ENCODE measurements at places on chromosomes 3 and 15.

DNA sequence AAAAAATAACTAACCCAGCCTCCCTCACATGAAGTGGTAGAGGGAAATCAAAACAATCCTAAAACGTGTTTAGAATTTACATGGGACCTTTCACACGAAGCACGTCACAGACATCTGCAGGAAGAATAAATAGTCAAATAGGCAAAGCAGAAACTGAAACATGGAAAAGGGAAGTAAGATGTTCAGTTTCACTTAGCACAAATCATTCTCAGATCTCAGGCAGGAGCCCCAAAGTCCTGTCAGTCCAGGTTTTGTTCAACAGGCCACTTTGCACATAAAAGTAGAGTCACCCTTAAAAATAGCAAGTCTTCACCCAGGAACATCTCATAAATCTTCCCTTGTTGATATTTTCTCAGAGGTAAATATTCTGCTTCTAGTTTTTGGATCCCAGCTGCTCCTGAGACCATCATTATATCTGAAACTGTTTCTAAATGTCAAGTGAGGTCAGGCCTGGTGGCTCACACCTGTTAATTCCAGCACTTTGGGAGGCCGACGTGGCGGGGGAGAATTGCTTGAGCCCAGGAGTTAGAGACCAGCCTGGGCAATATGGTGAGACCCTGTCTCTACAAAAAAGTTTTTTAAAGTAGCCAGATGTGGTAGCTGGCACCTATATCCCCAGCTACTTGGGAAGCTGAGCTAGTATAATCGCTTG, 1.9 kb downstream of the RUBCN start:
- DNase-seq: no peak

- DNase-seq: no peak
These were observed 71.1 kb upstream of the FAM3D start for GRCh38 chr3:58737644-58738043.

DNA sequence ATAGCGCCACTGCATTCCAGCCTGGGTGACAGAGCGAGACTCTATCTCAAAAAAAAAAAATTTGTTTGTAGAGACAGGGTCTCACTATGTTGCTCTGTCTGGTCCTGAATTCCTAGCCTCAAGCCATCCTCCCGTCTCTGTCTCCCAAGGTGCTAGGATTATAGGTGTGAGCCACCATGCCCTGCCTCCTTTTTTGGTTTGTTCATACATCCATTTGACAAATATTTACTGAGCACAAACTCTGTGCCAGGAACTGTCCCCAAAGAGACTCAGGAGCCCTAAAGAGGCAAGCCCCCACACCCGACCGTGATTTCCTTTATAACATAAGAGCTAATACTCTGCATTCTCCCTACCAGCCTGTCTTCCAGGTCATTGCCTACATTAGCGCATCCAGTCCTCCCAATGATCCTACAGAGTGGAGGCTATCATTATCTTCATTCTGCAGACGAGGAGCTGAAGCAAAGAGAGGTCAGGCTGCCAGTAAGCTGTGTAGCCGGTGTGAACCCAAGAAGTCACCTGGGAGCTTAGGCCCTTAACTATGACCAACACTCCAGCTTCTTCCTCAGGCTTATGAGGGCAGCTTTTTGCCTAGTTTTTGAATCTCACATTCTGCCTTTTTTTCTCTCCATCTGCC, 6.3 kb upstream of the PXK start:
- no peak for DNase-seq

DNA sequence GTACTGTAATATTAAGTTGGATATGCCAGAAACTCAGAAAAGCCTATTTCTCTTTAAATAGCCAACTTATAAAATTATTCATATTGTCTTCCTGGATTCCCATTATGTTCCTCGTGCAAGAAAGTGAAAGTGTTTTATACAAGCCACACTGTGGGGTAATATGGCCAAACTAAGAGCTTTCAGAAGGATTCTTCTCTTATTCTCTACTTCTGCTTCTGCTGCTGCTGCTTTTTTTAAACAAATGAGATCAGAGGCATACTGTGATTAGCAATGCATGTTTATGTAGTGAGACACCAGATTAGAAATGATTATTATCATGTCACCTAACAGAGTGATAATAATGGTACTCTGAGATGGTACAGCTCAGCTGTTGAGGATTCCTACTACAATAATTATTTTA, 1026.5 kb upstream of the CFAP20DC start:
- DNase-seq: no peak

DNA sequence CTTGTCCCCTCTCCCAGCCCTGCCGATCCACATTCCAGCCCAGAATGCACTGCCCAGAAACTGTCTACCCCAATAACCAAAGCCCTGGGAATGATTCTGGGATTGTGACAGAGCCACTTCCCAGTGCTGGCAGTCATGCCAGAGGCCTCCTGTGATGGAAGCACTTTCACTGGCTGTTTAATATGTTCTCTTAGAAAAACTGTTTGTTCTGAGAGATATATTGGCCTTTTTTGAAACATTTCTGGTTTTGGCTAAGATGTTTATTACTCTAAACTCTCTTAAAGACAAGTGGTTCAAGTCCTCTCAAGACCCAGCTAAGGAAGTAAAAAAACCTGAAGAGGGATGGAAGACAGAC, 74.0 kb upstream of the HACD2 start:
- no peak for DNase-seq

DNA sequence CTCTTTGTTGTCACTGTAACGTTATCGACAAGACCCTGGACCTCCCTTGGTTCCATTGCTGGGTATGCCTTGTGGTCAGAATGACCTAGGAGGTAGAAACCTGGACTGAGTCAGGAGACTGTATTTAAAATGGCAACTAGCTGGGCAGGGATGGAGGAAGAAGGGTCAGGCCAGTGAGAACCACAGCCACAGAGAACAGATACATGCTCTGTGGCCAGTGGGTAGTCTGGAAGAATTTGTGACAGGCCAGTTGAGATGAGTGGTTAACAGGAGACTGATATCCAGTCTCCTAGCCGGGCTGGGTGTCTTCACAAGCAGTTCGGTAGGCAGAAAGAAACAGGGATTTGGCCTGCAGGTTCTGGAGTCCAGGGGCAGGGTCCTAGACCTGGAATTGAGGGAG, 58.9 kb downstream of the SNRK start:
- DNase-seq: no peak

DNA sequence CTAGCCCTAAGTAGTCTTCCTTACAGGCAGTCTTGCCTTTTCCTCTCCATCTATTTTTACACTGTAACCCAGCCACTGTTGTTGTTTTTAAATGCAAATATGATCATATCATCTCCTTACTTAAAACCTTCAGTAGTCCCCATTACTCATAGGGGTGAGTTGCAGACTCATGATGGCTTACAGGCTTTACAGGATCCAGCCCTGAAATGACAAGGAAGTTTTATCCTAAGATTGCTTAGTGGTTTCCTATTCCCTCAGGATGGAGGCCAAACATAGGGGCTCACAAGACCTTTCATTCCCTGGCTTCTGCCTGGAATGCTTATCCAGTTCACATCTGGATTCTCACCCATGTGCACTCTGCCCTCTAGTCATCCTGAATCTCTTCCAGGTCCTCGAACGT, 27.7 kb upstream of the PCOLCE2 start:
- no peak for DNase-seq

DNA sequence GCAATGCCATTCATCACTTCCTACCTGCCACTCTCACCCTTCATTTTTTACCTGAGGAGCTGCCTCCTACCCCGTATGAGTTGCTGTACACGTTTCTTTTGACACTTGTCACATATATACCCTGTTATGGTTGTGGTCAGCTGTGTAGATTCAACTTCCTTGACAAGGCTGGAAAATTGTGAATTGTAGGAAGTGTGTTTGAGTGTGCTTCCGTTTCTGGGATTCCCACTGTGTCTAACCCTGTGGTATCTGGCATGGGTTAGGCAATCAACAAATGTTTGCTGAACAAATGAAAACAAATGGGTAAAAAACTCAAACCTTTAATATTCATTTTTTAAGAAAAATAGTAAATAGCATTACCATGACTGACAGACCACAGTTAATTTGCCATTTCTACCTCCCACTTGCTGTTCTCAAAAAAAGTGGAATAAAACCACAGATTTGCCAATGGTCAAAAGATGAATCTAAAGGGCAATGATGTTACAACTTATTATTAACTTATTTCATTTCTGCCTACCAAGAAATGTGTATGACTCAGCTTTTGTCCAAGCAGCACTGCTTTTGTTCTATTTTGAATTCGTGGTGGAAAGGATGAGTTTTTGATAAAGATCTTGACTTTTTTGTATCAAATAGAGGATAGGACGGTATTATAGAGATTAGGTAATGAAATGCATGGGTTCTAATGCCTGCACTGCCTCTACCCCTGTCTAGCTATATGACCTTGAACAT, 404.6 kb downstream of the LPP start:
- no peak for DNase-seq

- DNase-seq: no peak
These were observed 209.0 kb downstream of the ARRDC4 start for GRCh38 chr15:98169551-98169950.

DNA sequence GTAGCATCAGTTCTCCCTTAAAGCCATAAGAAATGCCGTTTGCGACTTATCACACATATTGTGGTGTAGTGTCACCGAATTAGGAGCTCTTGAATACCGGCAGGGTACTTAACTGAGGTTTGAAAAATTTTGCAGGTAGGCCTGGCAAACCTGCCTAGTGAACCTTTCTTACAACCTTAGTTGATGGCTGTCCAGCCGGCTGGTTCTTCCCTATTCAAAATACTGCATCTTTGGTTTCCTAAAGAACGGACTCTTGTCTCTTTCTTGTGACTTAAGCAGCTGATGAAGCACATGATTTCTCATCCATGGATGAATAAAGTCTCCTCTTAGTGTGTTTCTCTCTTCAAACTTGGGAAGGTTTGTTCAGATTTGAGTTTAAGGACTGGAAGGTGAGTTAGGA, 1.5 kb downstream of the RAB7A start:
- DNase-seq: no peak

- DNase-seq: peak; percentile 41
These were observed 837 bp downstream of the LRRN1 start for GRCh38 chr3:3800080-3800455.

DNA sequence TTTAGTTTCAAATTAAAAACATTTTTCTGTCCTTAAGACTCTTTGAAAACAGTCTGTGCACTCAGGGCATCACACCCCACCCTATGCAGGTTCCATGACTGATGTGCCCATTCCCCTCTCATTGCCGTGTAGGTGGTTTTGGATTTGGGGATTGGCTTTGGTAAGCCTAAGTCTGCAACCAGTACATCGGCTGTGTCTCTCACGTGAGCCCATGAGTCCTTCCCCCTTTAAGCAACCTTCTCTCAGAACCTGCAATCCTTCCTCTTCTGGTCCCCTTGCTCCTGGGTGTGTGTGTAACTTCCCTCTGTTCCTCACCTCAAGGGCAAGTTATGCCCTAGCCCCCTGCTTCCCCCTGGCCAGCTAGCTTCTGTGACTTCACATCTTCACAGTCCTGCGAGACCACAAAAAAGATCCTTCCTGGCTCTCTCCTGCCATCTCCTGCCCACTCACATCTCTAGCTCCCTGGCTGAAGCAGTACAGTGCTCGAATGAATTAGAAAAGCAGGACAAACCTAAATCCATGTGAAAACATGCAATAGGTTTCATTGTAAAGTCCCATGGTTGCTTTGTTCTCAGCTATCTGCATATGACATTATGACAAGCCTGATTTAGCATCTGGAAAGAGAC, 126.7 kb downstream of the UACA start:
- peak; percentile 41 for DNase-seq

DNA sequence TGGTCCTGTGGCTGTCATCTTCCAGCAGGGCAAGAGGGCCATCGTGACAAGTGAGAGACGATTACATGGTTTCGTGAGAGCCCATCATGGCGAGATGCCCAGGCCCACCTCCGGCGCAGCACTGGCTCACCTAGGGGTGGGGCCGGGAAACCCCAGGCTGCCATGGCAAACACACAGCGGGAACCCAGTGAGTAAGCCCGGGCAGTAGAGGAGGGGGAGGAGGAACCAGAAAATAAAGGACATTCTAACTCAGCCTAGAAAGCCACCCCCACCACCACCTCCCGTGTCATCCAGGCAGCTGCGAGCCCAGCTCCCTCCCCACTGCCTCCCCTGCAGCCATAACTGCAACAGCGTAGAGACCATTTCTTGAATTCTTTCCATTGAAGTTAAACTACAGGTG, 52.3 kb downstream of the PCSK6 start:
- no peak for DNase-seq

GRCh38 chr15:33526532-33526931, 215.8 kb downstream of the RYR3 start:
- DNase-seq: no peak

GRCh38 chr3:112649478-112649735, 8.5 kb upstream of the CCDC80 start:
- DNase-seq: no peak

DNA sequence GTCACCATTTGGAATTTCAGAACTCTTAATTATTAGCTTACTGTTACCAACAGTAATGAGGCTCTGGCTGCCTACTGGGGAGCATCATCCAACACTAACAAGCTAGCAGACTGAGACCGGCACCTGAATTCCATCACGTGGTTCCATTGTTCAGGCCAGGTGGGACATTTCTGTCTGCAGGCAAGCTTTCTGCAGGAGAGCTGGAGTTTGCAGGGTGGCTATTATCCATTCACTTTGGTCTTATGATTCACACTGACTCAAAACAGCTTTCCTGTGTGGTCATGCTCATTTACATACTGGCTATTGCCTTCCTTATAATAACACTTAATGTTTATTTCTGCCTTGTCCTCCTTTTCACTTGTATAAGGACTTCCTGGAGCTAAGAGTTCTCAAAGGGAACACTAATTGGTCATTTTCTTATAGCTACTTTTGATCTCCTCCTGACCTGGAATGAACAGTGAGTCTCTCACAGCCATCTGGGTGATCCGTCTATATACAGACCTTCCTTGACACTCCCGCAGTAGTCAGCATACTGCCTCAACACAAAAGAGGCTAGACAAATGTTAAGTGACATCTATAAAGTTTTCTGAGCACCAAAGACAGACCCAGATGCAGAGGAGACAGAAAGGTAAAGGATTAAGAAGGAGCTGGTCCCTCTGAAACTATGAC, 695.4 kb downstream of the FHIT start:
- DNase-seq: peak; percentile 53

DNA sequence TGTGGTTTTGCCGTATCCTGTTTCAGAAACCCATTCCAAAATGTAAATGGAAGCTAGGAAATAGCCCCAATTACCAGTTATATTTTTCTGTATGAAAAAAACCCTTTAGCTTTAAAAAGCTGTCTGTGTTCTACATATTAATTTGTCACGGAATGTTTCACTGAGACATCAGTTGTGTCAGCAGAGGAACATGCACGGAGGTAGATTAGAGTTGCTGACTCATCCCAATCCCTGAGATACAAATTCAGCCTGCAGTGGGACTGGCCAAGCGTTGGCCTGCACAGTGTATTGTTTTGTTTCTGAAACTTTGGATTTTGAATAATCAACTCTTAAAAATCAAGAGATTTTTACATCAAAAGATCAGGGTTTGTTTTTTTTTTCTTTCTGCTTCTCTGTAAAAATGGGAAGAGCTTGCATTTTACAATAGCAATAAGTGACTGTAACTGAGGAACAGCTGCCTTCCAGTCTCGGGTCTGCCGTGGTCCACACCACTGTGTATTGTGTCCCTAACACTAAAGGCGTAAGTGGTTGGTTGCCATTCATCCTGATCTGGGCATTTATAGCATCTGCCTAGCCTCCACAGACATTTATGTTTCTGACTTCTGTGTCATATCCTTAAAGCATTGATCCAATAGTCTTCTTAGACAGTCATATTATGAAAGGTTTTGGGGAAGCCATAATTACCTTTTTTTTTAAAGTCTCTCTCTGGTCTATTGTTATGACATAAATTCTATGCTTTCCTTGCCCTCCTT, 218.1 kb downstream of the ADAMTSL3 start:
- DNase-seq: no peak
